D721Med (cell line): ENCODE measurements at places on chromosomes 5 and 9.

DNA sequence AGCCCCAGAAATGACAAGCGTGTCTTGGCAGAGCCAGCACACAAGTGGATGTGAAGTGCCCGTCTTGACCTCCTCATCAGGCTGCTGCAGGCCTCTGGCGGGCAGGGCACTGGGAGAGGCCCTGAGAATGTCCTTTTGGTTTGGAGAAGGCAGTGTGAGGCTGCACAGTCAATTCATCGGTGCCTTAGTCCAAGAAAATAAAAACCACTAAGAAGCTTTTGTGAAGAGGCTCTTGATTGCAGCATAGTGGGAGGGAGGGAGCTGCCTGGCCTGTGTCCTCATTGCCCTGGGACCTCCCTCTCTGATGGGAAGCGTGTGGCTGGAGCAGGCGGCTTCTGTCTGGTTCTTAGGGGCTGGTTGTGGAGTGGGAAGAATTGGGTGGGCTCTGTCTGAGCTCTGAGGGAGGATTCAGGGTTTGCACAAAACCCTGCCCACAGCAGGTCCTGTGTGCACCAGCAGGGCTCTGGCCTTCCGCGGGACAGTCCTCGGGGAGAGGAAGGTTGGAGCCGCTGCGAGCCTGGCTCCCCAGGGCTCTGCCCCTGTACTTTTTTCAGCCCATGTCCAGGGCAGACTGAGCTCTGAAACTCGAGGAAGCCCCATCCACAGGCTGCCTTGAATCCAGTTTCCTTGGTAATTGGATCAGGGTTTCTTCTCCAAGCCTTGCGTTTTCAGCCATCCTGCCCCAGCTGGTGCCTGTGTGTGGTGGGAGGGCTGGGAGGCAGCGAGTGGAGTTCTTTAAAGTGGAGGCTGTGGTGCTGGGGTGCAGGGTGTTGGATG is 1.1 kb downstream of the HRCT1 start:
- no peak for DNase-seq

DNA sequence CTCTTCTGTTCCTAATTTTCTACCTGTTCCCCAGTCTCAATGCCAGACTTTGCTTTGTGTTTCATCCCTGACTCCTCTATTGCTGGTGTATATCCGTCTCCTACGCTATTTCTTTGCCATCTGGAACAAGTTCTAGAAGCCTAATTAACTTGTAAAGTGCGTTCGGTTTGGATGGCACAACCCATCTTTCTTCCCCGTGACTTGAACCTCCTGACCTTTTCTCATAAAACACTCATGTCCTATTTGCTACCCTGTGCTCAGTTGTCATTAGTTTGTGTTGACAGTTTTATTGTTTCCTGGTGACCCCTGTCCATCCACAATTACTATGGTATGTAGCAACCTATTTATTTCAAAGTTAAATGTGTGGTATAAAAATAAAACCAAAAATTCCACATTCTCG is 323.5 kb downstream of the TLE4 start:
- DNase-seq = no peak

GRCh38 chr9:14424983-14425382 is 111.0 kb upstream of the NFIB start:
- no peak for DNase-seq

DNA sequence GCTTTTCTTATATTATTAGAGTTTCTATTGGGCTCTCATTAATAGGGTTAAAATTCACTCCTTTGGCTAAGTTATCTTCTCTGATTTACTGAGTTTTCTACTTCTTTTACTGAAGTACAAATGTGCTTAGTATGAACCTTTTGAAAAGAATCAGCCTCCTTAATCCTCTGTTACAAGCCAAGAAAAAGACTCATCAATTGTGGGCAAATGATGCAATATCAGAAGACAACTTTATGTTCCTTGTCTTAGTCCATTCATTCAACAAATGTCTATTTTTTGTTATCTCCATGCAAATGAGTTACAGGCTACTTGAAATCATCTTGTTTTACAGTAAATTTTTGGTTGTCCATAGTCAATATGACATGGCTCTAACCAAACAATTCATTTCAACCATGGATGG is 40.3 kb downstream of the SNCAIP start:
- no peak for DNase-seq

- DNase-seq = no peak
Measured at GRCh38 chr9:68727636-68728035, 22.6 kb downstream of the PIP5K1B start.

DNA sequence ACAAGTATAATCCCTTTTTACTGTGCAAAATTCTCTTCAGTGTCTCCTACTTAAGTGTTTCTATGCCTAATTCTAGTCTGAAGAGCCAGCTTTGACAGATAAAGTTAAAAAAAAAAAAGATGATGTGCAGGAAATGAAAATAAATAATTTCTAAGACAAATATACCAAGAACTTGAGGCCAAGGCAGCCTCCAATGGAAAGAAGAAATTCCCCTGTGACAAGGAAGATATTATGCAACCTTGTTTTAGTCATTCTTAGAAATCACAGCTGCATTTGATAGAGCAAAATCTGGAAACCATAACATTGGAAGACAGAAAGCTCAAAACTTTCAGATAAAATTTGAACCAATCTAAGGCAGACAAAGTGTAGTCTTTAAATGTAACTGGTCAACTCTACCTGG is 375.9 kb upstream of the TLE4 start:
- no peak for DNase-seq

GRCh38 chr5:155307229-155307628 is 293.7 kb downstream of the KIF4B start:
- no peak for DNase-seq

GRCh38 chr5:105504-106070 is 13.6 kb downstream of the PLEKHG4B start:
- DNase-seq = no peak

GRCh38 chr9:94169968-94170367 is 85.7 kb downstream of the PTPDC1 start:
- DNase-seq = no peak

- no peak for DNase-seq
Measured at GRCh38 chr9:3138231-3139229, 294.6 kb upstream of the PUM3 start.

DNA sequence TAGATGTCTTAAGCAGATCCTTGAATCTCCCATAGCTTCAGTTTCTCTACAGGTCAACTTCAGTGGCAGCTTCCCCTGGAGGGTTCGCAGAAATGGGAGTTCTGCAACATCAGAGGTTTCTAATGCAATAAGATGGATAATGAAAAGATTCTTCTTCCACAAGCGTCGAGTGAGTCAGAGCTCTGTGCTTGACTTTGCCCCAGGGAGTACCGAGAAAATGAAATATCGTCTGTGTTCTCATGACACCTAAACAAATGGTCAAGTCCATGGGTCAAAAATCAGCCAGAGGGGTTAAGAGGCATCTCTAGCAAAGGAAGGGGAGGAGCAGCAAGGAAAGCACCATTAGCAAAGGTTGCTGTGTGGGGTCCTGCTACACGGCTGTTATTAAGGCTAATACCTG is 3.2 kb upstream of the ADRA1B start:
- DNase-seq = no peak

DNA sequence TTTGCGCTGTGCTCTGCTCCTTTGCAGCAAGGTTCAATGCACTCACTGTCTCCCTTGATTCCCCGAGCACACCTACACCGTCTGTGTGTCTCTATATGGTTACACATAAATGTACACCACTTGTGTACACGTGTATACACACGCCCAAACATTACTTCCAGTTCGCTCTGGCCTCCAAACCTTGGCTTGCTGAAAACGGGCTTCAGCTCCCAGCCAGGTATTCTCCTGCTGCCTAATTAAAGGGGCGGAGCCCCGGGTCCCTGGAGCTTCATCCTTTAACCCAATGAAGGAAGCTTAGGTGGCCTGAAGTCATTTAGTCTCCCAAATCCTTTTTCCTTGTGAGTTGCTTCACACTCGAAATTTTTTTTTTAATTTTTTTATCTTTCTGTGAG is 4.6 kb downstream of the ISL1 start:
- DNase-seq = no peak
